ENCODE measurements at places on chromosomes 12 and 14. TPM values are rescaled to one million over a fixed set of nuclear protein-coding genes. Genes with fewer than 3 reads are reported as not detected.

Gene PLA2G1B
- not detected for total RNA-seq

Gene SNW1
- 57.2 TPM for total RNA-seq

Gene DENND5B
- 13.7 TPM for total RNA-seq

Gene GDF11
- total RNA-seq, result 3.6 TPM

Gene TOMM20L
- total RNA-seq, result not detected

Gene SYT1
- total RNA-seq, result 86.3 TPM

Measured in motor neuron (in vitro differentiated cells).